Left kidney (tissue), 8 donors: ENCODE measurements at places on chromosomes 7 and 10. TPM values are rescaled to one million over a fixed set of nuclear protein-coding genes. Genes with fewer than 3 reads are reported as not detected.

GRCh38 chr7:42027521-42027920, 209.5 kb downstream of the GLI3 start:
- DNase-seq = no peak

DNA sequence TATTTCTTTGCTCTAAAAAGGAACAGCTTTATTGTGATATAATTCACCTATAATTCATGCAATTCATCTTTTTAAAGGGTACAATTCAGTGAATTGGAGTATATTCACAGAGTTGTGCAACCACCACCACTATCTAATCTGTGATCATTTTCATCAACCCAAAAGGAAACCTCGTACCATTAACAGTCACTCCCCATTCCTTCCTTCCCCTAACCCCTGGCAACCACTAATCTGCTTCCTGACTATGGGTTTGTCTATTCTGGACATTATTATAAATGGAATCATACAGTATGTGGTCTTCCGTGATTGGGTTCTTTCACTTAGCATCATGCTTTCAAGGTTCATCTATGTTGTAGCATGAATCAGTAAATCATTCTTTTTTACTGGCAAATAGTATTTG, 52.3 kb downstream of the MKI67 start:
- DNase-seq = no peak

- no peak for DNase-seq
Observed at GRCh38 chr10:37826806-37827205, 30.6 kb downstream of the ZNF248 start.

- no peak for DNase-seq
Observed at GRCh38 chr7:45653209-45653907, 79.2 kb downstream of the ADCY1 start.

ADAMTS14 gene
- polyA plus RNA-seq = 1.1 TPM

SAMD9 gene
- 5.6 TPM for polyA plus RNA-seq

PKD2L1 gene
- 0.38 TPM for polyA plus RNA-seq
